ENCODE measurements at places on chromosomes 3 and 15. TPM values are rescaled to one million over a fixed set of nuclear protein-coding genes. Genes with fewer than 3 reads are reported as not detected.

Gene WNT5A
- total RNA-seq: 5.3 TPM

Gene ILDR1
- 3.4 TPM for total RNA-seq

Gene FANCD2OS
- 1.7 TPM for total RNA-seq

Gene CD200
- 13.2 TPM for total RNA-seq

Gene MYRIP
- 1.2 TPM for total RNA-seq

Gene TMC3
- total RNA-seq: 0.48 TPM

Gene TMCO5A
- 5.3 TPM for total RNA-seq

Gene TMEM62
- total RNA-seq: 75.8 TPM

Gene SSUH2
- 3.9 TPM for total RNA-seq

Gene IGDCC3
- total RNA-seq: 2.6 TPM
